Lower leg skin (tissue), 4 donors: ENCODE measurements at places on chromosomes 6 and 20. TPM values are rescaled to one million over a fixed set of nuclear protein-coding genes. Genes with fewer than 3 reads are reported as not detected.
A peak's percentile ranks its signal among the peaks of the same experiment; 100 is the strongest.

GRCh38 chr6:163753430-163753829 lies 338.9 kb downstream of the QKI start:
- DNase-seq, result peak; percentile 8

GRCh38 chr6:117617210-117618035 lies 15.1 kb upstream of the GOPC start:
- DNase-seq, result no peak

DNA sequence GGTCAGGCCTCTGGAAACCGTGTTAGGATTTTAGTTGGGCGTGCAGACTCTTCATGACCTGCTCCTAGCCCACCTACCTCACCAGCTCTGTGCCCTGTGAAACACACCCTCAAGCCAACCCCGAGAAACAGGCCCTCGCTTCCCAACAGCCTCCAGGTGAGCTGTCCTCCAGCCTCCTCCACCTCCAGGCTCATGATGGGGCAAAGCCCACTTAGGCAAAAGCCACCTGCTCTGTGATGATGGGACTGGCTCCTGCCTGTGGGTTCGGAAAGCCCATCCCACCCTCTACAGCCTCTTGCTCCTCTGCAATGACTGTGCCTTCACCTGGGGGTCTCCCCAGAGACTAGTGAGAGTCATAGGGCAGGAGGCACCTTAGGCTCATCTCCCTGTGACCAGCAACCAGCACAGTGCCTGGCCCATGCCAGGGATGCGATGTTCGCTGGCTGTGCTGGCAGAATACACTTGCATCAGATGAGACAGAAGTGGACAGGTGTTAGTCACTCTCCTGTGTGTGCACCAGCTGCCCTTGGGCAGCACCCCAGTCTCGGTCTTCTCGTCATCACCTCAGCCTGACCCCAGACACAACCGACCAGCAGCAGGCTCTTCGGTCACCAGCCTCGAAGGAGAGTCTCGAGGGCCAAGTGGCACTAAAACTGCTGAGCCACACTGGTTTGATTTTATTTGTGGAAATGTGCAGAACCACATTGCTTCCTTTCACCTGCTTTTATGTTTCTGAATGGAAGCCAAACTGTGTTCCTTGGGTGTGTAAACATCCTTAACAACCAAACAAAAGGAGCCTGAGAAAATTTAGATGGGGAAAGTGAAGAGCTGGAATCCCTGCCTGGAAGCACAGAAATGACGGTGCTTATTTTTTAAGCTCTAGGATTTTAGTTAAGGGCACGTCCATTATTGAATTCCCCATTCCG lies 10.7 kb downstream of the PXDC1 start:
- peak; percentile 83 for DNase-seq

DNA sequence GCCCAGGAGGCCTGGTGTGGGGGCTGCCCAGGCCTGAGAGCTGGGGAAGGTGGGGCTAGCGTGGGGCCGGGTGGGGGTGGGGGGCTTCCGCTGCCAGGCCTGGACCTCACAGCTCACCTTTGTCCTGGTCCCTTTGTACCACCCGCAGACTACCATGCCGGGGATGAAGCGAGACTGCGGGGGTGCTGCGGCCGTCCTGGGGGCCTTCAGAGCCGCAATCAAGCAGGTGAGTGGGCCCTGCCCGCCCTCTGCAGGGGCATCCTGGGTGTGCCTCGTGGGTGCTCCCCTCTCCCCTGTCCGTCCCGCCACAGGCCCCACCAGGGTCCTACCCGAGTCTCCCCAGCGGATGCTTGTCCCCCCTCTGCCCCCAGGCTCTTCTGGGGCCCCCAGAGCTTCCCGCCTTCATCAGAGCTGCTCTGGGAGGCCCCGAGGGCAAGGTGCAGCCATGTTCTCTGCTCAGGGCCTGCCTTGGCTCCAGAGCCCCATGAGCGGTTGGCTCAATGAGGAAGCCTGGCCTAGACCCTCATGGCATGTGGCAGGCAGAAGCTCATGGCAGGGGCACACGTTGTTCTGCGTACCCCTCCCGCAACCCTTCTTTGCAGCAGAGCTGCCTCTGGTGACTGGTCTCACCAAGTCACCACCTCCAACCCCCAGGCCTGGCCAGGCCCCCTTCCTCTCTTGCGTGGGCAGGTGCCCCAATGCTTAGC lies 14.5 kb downstream of the NPEPL1 start:
- DNase-seq, result peak; percentile 60

GRCh38 chr20:10954908-10955580 lies 281.2 kb upstream of the JAG1 start:
- DNase-seq, result no peak

GRCh38 chr20:33444797-33445560 lies 1.4 kb upstream of the SNTA1 start:
- DNase-seq, result no peak

DNA sequence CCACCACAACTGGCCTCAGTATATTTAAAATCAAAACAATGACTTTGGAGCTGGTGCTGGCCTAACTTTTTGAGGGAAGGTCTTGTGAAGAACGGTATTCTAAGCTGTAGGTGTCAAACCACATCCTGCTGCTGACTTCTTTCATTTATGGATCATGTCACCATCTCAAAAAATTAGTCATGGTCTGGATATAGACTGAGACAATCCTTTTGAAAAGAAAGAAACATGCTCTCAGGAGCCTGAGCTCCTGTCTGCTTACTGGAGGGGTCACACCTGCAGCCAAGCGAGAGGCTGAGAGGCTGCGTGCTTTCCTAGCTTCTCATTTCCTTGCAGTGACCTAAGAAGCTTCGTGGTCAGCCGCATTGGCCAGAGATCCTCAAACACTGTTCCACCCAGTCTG lies 55.2 kb downstream of the TIAM2 start:
- DNase-seq, result no peak

PGBD1 gene
- 0.15 TPM for total RNA-seq

GHRH gene
- not detected for total RNA-seq

GGTLC1 gene
- not detected for total RNA-seq
